AG09309 (cell line): ENCODE measurements at places on chromosomes 12 and 14.
A peak's percentile ranks its signal among the peaks of the same experiment; 100 is the strongest.

DNA sequence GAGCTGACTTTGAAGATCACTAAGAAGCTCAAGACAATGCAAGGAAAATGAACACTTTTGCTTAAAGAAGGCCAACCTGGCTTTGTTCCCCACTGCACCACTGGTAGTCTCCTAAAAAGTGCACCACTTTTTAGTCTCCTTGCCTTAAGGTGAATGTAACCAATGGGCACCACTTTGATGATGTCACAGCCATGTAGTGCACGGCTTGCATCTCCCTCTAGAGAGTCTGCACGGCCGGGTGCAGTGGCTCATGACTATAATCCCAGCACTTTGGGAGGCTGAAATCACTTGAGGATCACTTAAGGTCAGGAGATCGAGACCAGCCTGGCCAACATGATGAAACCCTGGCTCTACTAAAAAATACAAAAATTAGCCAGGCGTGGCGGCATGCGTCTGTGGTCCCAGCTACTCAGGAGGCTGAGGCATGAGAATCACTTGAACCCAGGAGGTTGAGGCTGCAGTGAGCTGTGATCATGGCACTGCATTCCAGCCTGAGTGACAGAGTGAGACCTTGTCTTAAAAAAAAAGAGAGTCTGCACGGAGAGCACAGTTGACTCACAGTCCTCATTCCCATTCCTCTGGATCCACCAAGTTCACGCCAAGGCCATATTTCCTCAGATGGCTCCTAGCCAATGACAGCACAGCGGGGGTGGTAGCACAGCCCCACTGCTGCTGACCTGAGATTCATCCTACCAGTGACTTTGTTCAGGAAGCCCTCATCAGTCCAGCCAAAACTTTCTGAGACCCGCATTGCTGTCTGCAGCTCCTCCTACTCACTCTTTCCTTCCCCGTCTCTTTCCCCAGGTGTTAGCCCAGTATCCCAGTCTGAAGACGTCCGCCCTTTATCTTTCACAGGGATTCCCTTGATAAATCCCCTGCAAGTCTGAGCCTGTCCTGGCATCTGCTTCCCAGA lies 16.5 kb upstream of the IFT81 start:
- peak; percentile 88 for DNase-seq

DNA sequence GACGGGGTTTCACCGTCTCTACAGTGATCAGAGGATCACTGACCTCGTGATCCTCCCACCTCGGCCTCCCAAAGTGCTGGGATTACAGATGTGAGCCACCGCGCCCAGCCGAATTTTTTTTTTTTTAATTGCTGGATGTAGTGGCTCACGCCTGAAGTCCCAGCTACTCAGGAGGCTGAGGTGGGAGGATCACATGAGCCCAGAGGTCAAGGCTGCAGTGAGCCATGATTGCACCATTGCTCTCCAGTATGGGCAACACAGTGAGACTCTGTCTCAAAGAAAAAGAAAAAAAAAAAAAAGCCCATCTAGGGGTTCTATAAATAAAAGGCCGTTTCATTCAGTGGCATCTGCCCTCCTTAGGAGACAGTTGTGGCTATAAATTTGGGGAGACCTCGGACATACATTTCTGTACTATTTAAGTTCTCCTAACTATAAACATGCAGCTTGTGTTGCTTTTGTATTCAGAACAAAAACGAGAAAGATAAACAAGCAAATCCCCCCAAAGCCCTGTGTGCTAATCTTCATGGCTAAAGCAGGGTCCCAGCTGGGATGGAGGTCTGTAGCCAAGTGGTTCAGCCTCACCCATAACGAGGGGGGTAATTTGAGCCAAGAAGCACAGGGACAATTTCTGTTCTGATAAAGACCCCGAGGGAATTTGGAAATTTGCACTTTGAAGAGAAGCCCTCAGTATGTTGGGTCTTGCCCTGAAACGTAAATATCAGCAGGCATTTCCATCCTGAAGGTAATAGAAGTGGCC lies 35.0 kb upstream of the BCL7A start:
- no peak for DNase-seq

- DNase-seq: no peak
Measured at GRCh38 chr14:59895721-59896120, 24.2 kb upstream of the LRRC9 start.

GRCh38 chr12:15208871-15209656 lies 12.2 kb downstream of the RERG start:
- no peak for DNase-seq

DNA sequence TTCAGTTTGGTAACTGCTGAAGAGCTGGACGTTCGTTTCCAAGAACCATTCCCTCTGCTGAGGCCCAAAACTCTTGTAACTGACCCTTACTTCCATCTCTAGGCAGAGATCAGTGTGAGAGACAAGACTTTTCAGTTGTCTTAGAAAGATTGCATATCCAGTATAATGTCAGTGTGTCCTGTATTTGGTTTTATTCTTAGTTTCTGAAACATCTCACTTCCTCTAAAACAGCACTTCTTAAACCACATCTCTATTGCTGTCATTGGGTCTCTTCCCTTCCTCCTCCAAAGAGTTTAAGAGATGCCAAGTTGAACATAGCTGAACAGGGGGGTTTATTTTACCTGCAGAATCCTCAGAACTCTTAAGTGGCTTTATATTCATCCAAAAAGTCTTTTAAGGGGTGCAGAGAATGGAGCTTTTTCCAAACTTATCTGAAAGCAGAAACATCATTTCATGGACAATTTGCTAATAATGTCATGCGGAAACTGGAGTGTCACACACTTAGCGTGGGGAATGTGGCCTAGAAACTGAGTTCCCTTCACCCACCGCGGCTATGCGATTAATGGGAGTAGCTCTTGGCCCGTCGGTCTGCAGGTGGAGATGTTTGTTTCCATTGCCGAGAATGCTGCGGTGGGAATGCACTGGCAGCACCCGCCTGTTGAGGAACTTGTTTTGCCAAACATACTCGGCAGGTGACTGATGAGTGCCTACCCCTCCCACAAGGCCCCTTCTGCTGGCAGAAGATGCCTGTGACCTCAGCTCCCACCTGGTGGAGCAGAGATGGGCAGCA lies 148.2 kb downstream of the ADGRD1 start:
- DNase-seq: no peak

DNA sequence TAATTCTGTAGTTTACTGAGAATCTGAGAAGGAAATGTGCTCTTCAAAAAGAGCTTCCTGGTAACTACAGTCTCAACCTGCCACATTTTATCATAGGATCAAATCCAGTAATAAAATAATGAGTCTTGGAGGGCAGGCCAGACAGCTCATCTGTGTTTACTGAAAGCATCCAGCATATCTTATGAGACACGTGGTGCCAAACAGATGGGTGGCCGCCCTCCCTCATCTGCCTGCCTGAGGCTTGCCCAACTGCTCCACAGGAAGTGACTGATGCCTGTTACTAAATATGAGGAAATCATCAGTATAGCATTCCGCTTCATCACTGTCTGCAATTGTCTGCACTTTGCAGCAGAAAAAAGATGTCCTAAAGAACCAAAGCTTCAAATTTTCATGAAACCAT lies 13.5 kb downstream of the DHRS7 start:
- DNase-seq: peak; percentile 87

- no peak for DNase-seq
Measured at GRCh38 chr12:76881142-76881541, 2.3 kb upstream of the CSRP2 start.
